GM23338 (cell line): ENCODE measurements at places on chromosomes 2 and 18. TPM values are rescaled to one million over a fixed set of nuclear protein-coding genes. Genes with fewer than 3 reads are reported as not detected.

DYSF gene
- 6.4 and 7.3 TPM in 2 replicates for polyA plus RNA-seq

SKA1 gene
- 14.2 and 14.7 TPM in 2 replicates for polyA plus RNA-seq

XIRP2 gene
- polyA plus RNA-seq: 0.10 and 0.31 TPM in 2 replicates

CROCC2 gene
- polyA plus RNA-seq: not detected in 2 replicates

CD207 gene
- not detected in 2 replicates for polyA plus RNA-seq

NRBP1 gene
- 73.4 and 75.0 TPM in 2 replicates for polyA plus RNA-seq

ALPP gene
- polyA plus RNA-seq: 0.07 TPM in 1 of 2 replicates, not detected in the other

UGT1A1 gene
- polyA plus RNA-seq: not detected in 2 replicates

MAP3K19 gene
- not detected in 2 replicates for polyA plus RNA-seq

UCN gene
- polyA plus RNA-seq: 0.30 and 0.99 TPM in 2 replicates
